ENCODE measurements at places on chromosomes 3 and 15. TPM values are rescaled to one million over a fixed set of nuclear protein-coding genes. Genes with fewer than 3 reads are reported as not detected.

GRCh38 chr3:115141033-115141757 lies 5.9 kb downstream of the ZBTB20 start:
- no peak for DNase-seq

- DNase-seq, result no peak
Measured at GRCh38 chr3:37886395-37886794, 24.7 kb downstream of the CTDSPL start.

DNA sequence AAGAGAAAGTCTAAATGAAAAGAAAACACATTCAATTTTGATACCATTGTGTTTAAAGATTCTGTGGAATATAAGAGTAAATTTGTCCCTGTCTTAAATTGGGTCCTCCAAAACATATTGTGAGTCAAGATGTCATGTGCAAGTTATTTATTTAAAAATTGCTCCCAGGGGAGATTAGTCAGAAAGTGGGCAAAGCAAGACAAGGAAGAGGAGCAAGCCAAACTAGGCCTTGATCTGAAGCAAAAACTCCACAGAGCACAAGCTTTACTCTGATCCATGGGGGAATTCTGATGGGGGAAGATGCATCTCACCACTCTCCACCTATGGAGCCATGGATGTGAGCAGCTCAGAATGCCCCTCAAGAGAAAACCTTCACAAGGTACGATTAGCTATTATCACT lies 342.8 kb upstream of the IL12A start:
- no peak for DNase-seq

WWTR1 gene
- total RNA-seq, result 0.15 TPM

- DNase-seq, result no peak
Measured at GRCh38 chr3:100647657-100648056, 38.3 kb downstream of the ADGRG7 start.

GOLGA8T gene
- total RNA-seq, result not detected

GOLGA6L7 gene
- not detected for total RNA-seq

GRCh38 chr3:134877788-134878187 lies 82.7 kb downstream of the EPHB1 start:
- DNase-seq, result no peak

DNA sequence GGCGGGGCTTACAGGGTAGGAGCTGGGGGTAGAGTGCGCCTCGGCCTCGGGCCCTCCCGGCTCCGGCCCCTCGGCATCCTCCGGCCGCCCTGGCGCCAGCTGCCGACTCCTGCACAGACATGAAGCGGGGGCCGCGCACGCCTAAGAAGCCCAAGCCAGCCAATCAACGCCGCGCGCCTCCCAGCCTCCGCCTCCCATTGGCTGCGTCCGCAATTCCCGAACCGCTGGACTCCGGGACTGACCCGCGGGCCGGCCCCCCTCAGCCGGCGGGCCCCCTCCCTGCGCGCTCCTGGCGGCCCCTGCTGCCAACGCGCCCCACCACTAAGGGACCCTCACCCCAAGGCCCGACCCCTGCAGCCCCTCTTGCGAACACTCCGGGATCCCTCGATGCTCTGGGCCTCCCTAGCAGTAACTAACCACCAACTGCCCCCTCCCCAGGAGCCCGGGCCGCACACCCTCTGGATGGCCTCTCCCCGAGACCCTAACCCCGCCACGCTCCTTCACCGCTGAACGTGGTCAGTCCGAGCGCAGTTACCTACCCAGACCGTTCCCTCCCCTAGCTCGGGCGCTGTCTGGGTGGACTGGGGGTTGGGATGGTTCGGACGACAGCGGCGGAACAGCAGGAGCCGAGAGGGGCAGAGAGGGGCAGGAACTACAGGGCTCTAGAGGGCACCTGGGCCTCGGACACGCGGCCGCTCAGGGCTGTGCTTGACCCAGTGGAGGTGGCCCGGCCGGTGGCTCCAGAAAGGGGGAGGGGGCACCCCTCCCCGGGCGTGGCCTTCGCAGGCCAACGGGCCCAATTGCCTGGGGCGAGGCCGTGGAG lies 5.0 kb downstream of the GATA2 start:
- DNase-seq, result no peak

HTR3E gene
- not detected for total RNA-seq

DNA sequence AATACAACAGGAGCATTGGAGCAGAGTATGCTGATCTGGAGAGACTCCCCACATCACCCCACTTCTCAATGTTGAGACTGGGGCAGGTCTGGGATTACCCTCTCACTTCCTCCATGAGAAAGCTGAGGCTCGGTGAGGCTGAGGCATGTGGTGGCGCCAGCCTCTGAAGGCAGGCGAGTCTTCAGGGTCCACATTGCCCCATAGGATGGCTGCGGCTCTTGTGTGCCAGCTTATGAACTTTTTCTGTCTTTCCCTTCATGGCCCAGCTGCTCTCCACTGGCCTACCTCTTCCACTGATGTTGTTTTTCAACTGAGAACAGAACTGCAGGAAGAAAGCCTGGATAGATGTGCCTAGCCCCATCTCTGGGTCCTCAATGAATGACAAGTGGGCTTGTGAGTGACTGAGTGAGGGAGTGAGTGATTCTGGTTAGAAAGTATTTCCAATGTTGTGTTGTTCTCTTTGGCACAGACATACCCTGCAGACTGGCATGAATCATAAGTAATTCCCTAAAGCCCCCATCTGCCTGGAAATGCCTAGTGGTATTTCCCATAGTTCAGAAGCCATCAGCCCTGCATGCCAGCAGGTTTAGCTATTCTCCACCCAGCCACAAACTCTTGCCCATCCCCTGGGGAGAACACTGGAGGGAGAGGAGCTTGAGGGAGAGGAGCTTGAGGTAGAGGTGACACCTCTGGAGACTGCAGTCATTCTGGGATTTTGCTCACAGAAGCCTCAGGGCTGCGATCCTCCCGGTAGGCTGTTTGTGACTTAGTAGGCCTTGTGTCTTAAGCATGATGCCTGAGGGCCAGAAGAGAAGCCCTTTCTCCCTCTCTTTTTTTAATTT lies 56.9 kb downstream of the AMOTL2 start:
- DNase-seq, result no peak
